ENCODE measurements at places on chromosomes 16 and 17. TPM values are rescaled to one million over a fixed set of nuclear protein-coding genes. Genes with fewer than 3 reads are reported as not detected.

GPR179 gene
- total RNA-seq, result 0.57 TPM

CES3 gene
- 9.1 TPM for total RNA-seq

JMJD6 gene
- total RNA-seq, result 19.4 TPM

SLC35G6 gene
- total RNA-seq, result not detected

PKMYT1 gene
- total RNA-seq, result 105 TPM

PRDM7 gene
- total RNA-seq, result not detected
